T-helper 2 cell treated with Interferon-gamma antibody and Interleukin-4, amounts not matched to agents 5 μg/mL and 100 μg/mL, for 36 hours (primary cell): ENCODE measurements at places on chromosomes 13 and 19.

GRCh38 chr19:55563261-55563690 lies 17.4 kb downstream of the ZNF579 start:
- no peak for DNase-seq

- no peak for DNase-seq
These were observed 594.6 kb downstream of the PCDH9 start for GRCh38 chr13:66635526-66635925.

GRCh38 chr19:29031216-29031615 lies 181.7 kb downstream of the UQCRFS1 start:
- DNase-seq: no peak

DNA sequence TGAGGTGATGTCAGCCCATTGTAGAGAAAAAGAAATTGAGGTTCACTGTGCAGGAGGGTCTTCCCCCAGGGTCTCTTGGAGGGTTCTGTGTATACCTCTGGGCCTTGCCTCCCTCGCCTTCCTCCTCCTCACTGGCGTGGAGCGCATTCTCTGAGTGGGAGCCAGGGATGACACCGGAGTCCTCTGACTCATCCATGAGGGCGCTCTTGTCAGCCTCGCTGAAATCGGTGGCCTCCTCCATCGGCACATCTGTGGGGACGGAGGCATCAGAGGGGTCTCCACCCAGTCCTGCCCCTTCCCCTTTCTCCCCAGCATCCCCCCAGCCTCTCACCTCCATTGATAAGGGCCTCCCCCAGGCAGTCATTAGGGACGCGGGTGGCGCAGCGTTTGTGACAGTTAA lies 16.2 kb downstream of the PRKD2 start:
- DNase-seq: no peak

GRCh38 chr13:110121422-110122083 lies 185.4 kb downstream of the COL4A1 start:
- no peak for DNase-seq

- no peak for DNase-seq
These were observed 64.9 kb downstream of the GADD45B start for GRCh38 chr19:2540646-2541454.

- DNase-seq: no peak
These were observed 29.8 kb upstream of the SIAH3 start for GRCh38 chr13:45881353-45881752.

DNA sequence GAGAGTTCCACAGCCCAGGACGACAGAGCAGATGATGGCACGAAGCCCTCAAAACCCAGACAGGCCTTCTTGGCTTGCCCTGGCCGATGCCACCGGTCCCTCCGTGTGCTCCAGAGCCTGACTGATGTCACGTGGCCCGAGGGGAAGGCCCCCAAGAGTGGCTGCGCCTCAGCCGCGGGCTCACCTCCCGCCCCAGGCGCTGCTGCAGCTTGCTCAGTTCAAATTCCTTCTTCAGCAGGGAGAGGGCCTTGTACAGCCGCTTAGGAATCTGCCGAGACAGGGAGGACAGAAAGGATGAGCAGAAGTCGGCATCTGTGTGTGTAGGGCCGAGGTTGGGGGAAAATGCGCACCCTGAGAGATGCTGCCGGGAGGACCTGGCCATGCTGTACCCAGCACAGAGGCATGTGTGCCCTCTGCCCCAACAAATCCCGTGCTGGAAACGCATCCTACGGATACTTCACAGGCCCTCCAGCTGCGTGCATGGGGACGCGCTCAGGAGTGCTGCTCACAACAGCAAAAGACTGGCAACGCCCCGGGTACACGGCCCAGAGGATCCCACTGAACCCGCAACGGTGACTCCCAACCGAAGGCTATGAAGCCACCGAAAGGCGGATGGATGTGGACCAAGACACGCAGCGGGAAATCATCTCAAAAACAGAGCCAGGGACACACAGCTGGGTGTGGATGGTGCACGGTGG lies 12.9 kb downstream of the LONP1 start:
- no peak for DNase-seq

GRCh38 chr19:11451327-11451870 lies 16.0 kb downstream of the PRKCSH start:
- DNase-seq: no peak

GRCh38 chr19:19062454-19063182 lies 1.2 kb upstream of the SLC25A42 start:
- DNase-seq: no peak

DNA sequence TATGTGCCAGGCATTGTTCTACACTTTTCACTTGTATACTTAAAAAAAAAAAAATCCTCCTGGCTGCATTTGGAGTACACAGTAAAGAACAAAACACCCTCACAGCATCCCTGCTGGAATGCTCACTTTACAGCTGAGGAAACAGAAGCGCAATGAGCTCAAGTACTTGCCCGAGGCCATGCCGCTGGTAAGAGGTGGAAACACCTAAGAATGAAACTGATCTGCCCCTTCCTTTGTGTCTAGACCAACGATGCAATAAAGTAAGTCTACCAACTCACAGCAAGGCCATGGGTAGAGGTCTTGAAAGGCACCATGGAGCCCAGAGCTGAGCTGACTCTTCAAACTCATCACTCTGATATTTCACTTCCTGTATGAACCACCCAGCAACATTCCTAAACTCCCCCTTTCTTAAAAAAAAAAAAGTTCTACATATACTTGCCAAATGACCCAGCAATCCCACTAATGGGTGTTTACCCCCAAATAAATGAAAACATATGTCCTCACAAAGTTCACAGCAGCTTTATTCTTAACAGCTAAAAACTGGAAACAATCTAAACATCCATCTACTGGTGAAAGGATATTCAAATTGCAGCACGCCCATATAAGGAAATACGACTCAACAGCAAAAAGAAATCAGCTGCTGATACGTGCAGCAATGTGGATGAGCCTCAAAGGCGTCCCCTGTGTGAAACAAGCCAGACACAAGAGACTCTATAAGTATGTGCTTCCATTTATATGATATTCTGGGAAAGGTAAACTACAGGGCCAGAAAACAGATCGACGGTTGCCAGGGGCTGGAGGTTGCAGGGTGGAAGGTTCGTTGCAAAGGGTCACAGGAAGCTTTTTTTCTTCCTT lies 236.6 kb upstream of the MAB21L1 start:
- no peak for DNase-seq

DNA sequence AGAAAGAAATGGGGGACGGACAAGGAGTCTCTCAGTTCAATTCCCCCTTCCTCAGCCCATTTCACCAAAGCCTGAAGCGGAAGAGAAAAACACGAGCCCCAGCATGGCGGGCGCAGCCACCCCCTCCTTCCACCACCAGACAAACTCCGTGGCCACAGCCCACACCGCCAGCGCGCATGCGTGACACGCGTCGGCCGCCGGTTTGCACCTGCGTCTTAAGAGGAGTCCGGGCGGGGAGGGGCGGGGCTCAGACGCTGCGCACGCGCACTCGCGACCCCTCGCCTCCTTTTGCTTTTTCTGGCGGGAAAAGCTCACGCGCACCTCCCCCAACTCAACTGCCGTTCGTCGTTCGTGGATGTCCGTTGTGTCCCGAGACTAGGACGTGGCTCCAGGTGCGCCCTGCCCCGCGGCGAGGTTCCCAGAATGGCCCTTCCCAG lies at the start of gene KASH5:
TSS of gene KASH5 (plus strand) at position 314 of the 437 bp plus-strand sequence. CDS start 2,635 bp downstream, outside the sequence.
- DNase-seq: peak; percentile 54

DNA sequence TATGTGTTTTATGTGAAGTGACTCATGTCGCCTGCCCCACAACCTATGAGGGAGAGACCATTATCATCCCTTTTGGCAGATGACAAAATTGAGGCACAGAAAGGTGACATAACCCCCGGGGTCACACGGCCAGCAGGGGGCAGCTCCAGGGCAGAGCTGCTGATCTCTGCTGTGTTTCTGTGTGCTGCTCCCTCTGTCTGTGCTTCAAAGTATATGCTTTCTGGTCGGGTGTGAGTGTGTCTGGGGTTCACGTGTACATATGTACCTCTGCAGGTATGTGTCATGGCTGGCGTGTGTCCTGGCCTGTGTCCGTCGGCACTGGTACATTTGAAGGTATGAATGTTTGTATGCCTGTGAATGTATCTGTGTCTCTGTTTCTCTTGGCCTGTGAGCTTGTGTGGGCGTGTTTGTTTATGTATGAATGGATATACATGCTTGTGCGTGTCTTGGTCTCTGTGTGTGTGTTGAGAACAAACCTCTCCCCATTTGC lies 7.1 kb downstream of the LIPE start:
- DNase-seq: peak; percentile 74

DNA sequence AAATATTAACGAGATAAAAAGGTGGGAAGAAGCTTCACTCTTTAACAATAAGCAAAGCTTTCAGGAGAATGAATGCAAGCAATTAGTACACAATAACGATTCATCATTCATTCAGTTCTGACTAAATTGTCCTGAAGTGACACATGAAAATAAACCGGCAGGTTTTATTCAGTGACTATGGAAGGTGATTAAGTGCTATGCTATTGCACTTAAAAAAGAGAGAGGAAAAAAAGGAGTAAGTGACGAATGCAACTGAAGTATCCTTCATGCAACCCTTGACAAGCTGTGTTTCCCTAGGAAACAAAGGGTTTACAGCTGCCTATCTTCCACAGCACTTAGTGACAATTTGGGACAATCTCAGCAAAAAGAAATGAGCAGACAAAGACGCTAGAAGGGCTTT lies 1.4 kb downstream of the LIG4 start:
- DNase-seq: no peak

- no peak for DNase-seq
These were observed 734.9 kb upstream of the PCDH9 start for GRCh38 chr13:67964986-67965385.

DNA sequence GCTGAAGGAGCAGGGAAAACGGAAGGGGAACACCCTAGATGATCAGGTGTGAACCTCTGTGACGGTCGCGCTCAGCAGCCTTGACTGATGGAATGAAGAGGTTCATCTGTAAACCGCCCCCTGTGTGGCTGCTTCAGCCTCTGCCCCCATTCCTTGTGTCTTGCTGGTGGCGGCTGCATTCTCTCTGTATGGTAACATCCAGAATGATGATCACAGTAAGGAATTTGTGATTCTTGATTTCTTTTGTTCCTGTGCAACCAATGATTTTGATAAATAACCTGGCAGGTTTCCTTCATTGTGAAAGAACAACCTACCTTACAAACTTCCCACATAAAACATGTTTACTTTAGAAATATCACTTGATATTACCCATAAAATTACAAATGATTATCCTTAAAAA lies 118.7 kb upstream of the MCF2L start:
- no peak for DNase-seq

DNA sequence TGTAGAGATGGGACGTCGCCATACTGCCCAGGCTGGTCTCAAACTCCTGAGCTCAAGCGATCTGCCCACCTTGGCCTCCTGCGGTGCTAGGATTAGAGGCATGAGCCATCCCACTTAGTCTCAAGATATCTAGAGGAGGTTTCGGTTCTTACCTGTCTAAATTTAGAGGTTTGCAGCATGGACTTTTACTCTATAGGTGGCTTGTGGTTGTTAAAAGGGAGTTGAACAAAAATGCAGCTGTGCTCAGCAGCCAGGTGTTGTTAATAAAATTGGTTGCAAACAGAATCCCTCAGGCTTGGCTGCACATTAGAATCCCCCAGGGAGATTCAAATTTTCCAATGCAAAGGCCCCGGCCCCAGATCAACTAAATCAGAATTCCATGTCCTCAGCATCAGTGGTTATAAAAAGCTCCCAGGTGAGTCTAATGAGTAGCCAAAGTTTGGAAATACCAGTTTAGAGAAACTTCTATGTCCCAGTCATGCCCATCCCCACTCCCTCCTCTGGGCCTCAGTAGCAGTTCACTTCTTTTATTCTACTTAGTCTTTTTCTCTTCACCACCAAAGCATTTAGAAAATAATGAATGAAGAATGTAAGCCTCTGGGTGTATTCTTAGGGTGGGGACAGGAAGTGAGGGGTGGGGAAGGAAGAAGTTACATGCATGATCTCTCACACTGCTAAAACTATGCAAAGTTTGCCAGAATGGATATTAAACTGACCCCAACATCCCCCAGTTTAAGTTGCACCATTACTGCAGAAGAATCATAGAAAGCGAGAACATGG lies 471.0 kb downstream of the COG6 start:
- no peak for DNase-seq
